ENCODE measurements at places on chromosomes 12 and 14. TPM values are rescaled to one million over a fixed set of nuclear protein-coding genes. Genes with fewer than 3 reads are reported as not detected.

DNA sequence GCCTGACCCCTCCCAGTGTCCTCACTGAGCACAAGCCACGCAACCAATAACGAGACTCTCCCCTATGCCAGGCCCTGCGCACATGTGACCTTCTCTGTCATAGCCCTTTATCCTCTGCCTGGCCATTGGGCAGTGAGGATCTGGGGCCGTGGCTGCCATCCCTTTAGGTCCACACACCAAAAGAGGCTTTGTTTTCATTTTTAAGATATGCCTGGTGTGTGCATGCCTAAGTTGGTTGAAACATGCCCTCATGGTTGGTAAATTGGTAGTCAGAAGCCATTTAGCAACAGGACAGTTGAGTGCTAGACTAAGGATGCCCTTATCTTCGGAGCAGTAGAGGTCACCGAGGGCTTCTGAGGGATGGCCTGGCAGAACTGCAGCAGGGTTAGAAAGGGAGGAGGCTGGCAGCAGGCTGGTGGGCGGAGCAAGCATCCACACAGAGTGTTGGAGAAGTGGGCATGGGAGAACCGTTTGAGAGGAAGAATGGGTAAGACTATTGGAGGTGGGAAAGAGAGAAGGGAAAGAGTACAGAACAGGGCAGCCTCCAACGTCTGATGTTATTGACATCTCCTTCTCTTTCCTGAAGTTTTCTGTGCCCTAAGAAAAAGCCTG is 75.1 kb downstream of the SLC24A4 start:
- no peak for DNase-seq

DNA sequence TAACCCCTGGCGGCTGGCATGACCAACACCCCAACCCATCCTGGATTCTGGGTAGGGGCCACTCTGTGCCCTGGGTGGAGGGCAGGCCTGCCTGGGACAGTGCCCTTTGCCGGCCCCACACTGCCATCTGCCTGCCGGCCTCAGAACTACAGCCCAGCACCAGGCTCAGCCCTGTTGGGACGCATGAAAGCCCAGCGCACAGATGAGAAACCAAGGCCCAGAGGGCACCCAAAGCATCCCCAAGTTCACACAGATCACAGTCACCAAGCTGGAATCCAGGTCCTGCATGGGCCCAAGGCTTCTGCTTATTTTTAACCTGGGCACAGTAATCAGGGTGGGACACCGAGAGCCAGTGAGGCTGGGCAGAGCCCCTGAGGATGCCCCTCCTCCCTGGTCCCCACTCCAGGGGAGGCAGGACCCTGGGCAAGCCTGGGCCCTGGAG is 26.2 kb downstream of the RFLNA start:
- DNase-seq = peak; percentile 57

DNA sequence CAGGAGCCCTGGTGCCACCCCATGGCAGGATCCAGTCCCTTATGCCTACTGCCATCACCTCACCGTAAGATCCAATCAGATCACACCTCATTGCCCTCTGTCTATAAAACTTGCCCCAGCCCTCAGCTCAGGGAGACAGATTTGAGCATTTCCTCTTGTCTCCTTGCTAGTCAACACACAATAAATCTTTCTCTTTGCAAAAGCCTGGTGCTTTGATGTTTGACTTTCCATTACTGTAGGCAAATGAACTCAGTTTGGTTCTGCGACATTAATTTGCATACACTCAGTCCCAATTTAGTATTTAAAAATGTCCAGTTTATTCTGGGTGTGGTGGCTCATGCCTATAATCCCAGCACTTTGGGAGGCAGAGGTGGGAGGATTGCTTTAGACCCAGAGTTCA is 188.4 kb downstream of the AEBP2 start:
- no peak for DNase-seq

- no peak for DNase-seq
Measured at GRCh38 chr12:120668868-120669840, 17.8 kb upstream of the MLEC start.

DNA sequence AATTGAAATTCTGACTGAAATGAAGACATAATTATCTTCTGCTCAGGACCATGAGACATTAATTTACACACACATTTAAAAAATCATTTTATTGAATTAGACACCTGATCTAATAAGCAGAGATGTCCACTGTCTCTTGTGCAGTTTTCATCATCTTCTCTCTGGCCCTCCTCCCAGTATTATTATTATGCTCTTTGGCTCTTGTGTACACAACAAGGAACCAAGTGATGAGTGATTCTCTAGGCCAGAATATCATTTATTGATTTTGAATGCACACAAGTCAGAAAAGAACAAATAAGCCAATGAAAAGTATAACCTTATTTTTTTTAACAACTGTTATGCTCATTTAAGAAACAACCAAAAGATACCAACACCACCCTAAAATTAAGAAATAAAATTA is 244.7 kb upstream of the KRR1 start:
- no peak for DNase-seq

DNA sequence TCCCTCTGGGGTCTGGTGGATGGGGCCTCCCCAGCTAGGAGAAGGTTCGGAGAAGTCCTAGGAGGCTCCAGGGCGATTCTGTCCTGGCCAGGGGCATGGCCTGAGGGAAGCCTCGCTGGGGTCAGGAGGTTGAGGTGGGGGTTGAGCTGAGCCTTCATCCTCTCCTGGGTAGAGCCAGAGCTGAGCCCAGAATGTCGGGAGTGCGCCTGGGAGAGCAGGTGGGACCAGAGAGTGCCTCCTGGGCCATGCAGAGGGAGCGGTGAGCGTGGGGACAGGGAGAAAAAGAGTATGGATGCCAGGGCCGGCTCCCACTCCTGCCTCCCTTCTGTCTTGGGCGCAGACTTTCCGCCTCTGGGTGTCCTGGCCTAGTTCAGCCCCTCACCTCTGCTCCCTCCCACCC is 13.1 kb downstream of the RPS6KL1 start:
- DNase-seq = no peak

GRCh38 chr12:56998981-56999380 is 7.4 kb downstream of the ZBTB39 start:
- DNase-seq = no peak

Gene SERPINA1
- 38.3 TPM for total RNA-seq

Gene CPM
- total RNA-seq = 5.0 TPM

Gene DLGAP5
- total RNA-seq = not detected

Gene RNF212B
- not detected for total RNA-seq

Gene GPN3
- 37.5 TPM for total RNA-seq

GRCh38 chr12:112813836-112814235 is 22.3 kb downstream of the RPH3A start:
- no peak for DNase-seq

Gene ABCB9
- 4.6 TPM for total RNA-seq

Gene TAS2R8
- total RNA-seq = not detected

Gene MTHFD1
- 82.1 TPM for total RNA-seq

DNA sequence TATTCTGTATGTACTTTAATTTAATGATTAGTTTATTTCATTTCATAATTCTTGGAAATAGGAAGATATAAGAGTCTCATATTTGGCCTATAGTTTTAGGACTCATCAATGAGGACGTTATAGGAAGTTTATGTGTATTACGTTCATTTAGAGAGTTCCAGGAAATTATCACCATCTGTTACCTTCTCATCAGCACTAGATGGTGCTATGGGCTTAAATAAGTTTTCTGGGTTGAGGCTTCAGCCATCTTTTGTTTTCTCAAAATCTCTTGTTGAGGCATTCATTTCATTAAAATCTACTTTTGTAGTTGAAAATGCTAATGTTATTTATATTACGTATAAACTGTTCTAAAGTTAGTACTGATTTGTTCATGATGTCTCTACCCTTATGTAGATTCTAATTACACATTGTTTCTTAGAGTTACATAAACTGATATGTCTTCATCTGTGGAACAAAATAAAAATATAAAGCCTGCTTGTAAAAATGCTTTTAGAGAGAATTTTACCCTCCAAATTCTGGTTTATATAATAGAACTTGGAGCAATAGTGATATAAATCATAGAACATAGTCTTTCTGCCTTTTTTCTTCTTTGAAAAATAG is 89.2 kb downstream of the CFAP54 start:
- peak; percentile 6 for DNase-seq

DNA sequence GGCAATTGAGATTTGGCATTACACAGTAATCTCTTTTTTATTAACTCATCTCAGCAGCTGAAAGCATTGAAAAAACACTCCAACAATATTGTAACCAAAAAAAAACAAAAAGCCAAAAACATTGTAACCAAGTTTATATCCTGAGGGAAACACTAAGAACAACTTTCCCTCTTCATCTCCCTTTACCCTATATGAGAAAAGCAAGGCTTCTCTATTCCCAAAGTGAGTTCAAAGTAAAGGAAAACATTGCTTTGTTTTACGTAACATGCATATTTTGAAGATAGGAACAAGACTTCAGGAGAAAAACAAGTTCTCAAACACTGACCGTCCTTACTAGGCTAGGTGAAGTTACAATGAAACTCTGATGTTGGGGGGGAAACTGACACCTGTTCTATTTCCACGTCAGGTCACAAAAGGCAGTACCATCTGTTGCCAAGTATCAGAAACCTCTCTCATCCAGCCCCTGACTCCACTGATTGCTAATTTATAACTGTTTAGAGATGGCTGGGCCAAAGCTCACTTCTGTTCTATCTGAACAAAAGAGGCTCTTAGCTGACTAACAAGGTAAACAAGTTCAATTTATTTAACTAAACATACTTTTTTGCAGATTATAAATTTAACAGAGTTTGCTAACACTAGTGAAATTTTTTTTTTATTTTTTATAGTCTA is 67.9 kb upstream of the PLXNC1 start:
- DNase-seq = no peak

Gene C1QL4
- not detected for total RNA-seq

Gene POTEM
- not detected for total RNA-seq

Gene ZDHHC22
- not detected for total RNA-seq

Gene TUNAR
- total RNA-seq = not detected

GRCh38 chr14:64788706-64789105 is 84.5 kb downstream of the PLEKHG3 start:
- DNase-seq = no peak

DNA sequence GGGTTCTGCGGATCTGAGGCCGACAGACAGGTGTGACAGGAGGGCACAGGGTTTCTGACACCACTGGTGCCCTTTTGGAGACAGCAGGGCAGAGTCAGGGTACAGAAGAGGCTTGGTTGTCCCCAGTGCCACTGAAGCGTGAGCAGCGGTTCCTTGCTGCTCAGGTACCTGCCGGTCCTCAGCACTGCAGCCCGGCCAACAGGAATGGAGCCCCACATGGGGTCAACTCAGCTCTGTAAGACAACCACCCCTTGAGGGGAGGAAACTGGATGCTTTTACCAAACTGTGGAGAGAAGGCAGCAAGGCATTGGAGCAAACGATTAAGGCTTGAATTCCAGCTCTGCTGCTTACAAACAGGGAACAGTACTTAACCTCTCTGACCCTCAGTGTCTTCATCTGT is 246.4 kb upstream of the NOS1 start:
- DNase-seq = no peak

Gene PTPN21
- 29.8 TPM for total RNA-seq

Gene SLC15A5
- total RNA-seq = not detected

GRCh38 chr14:58763210-58763609 is 125.4 kb downstream of the DACT1 start:
- no peak for DNase-seq

GRCh38 chr14:104150136-104151025 is 12.0 kb downstream of the KIF26A start:
- peak; percentile 41 for DNase-seq

DNA sequence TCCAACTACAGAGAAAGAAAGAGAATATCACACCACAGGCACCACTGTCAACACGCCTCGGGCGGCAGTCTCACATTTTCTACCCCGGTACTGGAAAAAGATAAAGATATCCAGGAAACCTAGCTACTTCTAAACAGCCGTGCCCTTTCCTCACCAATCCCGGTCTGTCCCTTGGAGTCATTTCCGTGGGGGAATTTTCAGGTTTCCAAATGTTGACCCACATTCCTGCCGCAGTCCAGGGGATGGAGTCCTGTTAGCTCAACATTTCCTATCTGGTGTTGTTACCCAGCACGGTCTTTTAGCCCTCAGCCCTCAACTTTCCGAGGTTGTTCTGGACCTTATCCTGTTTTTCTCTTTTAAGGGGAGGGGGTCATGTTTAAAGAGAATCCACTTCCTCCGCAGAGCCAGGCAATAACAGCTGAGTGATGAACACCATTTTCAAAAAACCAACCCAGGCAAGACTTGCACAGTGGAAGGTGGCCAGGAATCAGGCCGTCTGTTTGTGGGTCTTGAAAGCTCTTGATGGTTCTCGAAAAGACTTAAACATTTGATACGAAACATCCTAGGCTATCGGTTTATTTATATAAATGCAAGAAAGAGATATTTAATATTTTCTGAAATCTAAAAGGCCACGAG is 4.6 kb downstream of the SSH1 start:
- DNase-seq = peak; percentile 42

DNA sequence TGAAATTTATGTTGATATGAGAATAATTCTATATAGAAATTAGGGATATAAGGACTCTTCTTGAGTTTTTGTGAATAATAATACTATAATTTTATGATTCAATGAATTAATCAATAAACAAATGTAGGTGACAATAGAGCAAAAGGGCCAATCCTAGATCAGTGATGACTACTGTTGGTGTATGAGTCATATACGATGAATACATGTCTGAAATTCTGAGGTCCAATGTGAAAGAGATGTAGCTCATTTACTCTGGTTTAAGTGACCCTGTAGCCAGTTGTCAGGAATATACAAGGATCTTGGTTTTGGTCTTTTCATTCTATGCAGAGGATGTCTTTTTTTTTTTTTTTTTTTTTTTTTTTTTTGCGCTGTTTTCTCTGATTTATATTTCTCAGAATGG is 72.1 kb upstream of the RTL1 start:
- no peak for DNase-seq

Gene GALNT8
- total RNA-seq = 1.1 TPM

Gene FAM90A1
- not detected for total RNA-seq

- DNase-seq = no peak
Measured at GRCh38 chr12:41970744-41971143, 173.9 kb downstream of the GXYLT1 start.

GRCh38 chr12:114949058-114949820 is 265.3 kb upstream of the TBX3 start:
- DNase-seq = no peak

GRCh38 chr12:6652391-6652790 is 5.2 kb upstream of the ACRBP start:
- DNase-seq = no peak

DNA sequence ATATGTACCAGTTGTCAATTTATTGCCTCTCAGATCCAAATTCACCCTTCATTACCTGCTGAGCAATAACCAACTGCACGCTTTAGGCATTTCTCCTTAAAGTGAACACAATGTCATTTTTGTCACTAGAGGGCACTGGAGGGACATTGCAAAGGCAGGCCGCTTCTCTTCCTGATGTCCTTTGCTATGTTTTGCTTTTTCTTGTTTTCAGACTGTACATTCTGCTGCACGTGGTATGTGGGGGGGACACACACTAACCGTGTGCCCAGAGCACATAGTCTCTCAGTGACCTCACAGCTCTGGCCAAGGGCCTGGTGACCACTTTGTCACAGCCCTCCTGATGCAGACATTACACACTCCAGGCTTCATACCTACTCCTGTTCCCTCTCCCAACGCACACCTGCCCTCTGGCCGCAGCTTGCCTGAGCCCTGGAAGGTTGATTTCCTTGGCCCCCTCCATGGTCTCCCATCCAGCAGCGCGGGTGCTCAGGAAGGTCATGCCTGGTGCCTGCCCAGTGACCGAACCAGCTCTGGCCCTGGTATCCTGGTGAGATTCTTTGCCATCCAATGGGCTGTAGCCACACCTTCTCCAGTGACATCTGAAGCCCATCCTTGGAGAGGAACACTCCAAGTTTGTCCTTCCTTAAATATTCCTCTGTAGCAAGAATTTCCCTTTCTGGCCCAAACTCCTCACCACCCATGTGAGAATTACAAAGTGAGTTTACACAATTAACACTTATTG is 39.9 kb downstream of the MYO1H start:
- no peak for DNase-seq

Gene GLIPR1L1
- total RNA-seq = not detected

- DNase-seq = no peak
Measured at GRCh38 chr12:96198965-96199364, 4.8 kb downstream of the ELK3 start.

Gene PTCSC3
- total RNA-seq = not detected
